ENCODE measurements at places on chromosomes 5 and 9.

GRCh38 chr5:1681955-1682354, 117.7 kb downstream of the MRPL36 start:
- DNase-seq: no peak

GRCh38 chr5:175878021-175878420, 6.6 kb downstream of the CPLX2 start:
- DNase-seq: no peak

DNA sequence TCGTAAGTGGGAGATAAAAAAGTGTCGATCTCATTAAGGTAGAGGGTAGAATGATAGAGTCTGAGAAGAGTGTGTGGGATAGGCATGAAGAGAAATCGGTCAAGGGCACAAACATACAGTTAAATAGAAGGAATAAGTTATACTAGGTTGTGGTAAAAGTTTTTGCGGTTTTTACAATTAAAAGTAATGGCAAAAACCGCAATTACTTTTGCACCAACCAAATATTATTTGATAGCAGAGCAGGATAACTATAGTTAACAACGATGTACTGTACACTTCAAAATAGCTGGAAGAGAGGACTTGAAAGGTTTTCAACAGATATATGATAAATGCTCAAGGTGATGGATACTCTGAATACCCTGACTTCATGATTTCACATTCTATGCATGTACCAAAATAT, 135.8 kb upstream of the CDH12 start:
- no peak for DNase-seq

GRCh38 chr5:155906046-155906445, 420.9 kb upstream of the SGCD start:
- DNase-seq: no peak

DNA sequence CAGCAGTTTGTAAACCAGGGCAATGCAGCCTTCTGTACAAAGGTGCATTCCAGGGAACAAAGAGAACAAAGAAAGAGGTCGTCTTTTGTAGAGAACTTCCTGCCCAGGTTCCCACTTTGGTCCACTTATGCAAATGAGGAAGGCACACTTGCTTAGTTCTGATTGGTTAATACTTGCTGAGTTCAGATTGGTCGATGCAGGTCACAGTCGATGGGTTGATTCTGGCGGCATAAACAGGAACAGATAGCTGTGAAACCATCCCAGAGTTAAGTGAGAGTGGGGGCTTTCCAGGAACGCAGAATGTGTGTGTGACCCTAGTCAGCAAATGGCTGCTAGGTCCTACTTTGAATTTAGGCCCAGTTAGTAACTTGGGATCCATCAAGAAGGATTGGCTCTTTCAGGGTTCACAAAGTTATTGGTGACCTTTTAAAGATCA, 1.8 kb upstream of the ADAMTS13 start:
- no peak for DNase-seq

- DNase-seq: no peak
These were observed 357.8 kb downstream of the KDM4C start for GRCh38 chr9:7115606-7116005.

GRCh38 chr9:73680831-73681230, 529.2 kb downstream of the ANXA1 start:
- no peak for DNase-seq

GRCh38 chr9:8256880-8257279, 457.3 kb upstream of the DMAC1 start:
- no peak for DNase-seq

GRCh38 chr5:171939951-171940350, 66.5 kb downstream of the FBXW11 start:
- no peak for DNase-seq

DNA sequence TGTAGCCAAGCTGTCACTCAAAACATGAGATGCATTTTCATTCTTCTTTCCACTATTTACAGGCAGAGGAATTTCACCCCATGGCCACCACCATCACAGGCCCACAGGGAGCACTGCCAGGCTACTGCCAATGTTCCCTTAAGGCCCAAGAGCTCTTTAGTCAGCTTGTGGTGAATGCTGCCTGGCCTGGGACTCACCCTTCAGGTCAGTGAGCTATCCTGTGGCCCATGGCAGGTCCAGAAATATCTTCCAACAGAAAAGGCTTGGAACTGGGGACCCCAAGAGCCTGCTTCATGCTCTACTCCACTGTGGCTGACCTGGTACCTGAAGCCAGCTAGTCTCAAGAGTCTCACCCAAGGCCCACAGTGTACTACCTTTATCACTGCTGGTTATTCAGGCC, 1518.7 kb upstream of the CDH9 start:
- DNase-seq: no peak

All from C1 segment of cervical spinal cord (tissue), 14 donors.